Mesothelial cell of epicardium (in vitro differentiated cells): ENCODE measurements at places on chromosomes 7 and 10. TPM values are rescaled to one million over a fixed set of nuclear protein-coding genes. Genes with fewer than 3 reads are reported as not detected.
A peak's percentile ranks its signal among the peaks of the same experiment; 100 is the strongest.

Gene KCP
- 19.8 to 23.7 TPM (median 22.5 TPM) in 3 replicates for total RNA-seq

Gene WDR11
- 71.4 to 76.0 TPM (median 73.1 TPM) in 3 replicates for total RNA-seq

Gene UNCX
- not detected in 3 replicates for total RNA-seq

Gene RASSF4
- 15.4 to 16.6 TPM (median 16.3 TPM) in 3 replicates for total RNA-seq

Gene HYAL4
- not detected in 3 replicates for total RNA-seq

Gene ELMO1
- total RNA-seq = 6.7 to 12.0 TPM (median 9.6 TPM) in 3 replicates

Gene INSIG1
- total RNA-seq = 38.2 to 44.3 TPM (median 39.1 TPM) in 3 replicates

Gene NOS3
- 6.0 to 7.8 TPM (median 6.6 TPM) in 3 replicates for total RNA-seq

Gene CALCR
- total RNA-seq = not detected in 3 replicates

GRCh38 chr7:50921114-50921813 is 138.6 kb upstream of the GRB10 start:
- no peak for DNase-seq

DNA sequence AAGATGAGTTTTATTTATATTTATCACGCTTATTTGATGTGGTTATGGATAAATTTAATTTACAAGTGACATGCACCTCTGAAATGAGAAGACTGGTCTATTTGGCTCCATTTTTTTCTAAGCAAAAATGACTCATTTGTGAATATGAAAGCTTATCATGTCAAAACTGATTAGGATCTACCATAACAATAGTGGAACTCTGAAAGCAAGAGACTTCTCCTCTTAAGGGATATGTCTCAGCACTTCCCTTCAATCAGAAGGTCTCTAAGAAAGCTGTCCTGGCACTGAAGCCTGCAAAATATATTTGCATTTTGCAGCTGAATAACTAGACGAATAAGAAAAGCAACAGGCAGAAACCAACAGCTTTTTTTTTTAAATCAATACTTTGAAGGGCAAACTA is 12.7 kb downstream of the FAS start:
- no peak for DNase-seq

GRCh38 chr10:75418293-75418692 is 13.1 kb upstream of the LRMDA start:
- no peak for DNase-seq

DNA sequence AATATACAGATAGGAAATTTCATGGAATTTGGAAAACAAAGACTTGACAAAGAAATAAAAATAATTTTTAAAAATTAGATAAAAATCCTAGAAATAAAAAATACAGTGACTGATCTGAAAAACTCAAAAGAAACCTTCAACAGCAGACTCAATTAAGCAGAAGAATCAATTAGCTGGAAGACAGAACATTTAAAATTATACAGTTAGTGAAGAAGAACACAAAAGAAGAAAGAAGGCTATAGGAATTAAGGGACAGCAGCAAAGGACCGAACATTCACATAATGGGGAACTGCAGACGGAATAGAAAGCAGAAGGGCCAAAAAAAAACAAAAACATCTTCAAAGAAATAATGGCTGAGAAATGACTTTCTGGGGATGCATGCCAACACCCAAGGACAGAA is 314.5 kb downstream of the CRPPA start:
- no peak for DNase-seq

DNA sequence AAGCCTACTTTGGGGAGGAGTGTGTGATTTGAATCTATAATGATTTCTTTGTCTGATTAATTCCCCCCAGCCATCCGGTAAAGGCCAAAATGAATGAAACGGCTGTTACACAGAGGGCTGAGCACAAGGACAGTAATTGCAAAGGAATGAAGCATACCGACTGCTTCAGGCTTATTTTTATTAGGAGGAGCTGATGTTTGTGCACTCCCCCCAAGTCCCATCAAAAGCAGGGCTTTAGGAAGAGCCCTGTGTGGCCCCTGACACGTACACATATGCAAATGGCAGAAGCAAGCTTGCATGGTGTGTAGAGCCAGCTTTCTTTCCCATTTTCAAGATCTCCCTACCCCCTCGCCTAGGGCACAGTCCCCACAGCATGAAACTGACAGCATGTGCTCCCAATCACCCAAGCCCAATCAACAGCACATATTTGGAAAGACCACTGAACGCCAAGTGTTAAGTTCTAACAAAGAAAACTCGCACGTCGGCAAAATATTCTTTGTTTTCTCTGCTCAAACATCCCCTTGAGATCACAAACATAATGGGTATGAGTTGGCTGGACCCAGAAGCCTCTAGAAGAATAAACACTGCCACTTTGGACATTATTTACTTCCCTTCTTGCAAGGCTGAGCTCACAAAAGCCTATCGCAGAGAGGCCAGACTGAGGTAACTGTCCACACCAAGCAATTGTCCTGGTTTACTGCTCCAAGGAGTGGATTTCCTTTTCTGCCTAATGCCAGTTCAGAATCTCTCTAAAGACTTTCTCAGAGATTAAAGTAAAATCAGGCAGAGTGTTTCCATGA is 143.0 kb downstream of the CUBN start:
- DNase-seq = no peak

DNA sequence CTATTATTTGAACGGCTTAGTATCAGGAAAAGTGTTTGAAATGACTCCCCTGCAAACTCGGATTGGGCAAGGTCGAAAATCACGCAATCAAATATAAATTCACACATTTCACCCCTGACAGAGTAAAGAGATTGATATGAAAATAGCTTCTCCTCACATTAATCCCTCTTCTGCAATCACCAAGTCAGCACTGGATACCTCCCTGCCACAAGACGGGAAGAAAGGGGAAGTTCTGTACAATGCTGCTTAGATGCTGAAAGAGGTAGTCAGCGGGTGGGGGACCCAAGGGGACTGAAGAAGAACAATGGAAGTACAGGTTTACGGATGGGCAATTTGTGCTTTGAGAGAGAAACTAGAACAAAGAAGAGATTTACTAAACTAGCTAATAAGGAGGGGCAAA is 72.0 kb upstream of the ANK3 start:
- no peak for DNase-seq

- no peak for DNase-seq
Observed at GRCh38 chr10:10598297-10598696, 419.4 kb upstream of the CELF2 start.

GRCh38 chr10:122115874-122116273 is 126.9 kb downstream of the TACC2 start:
- DNase-seq = no peak

- no peak for DNase-seq
Observed at GRCh38 chr10:46548498-46549090, 7.9 kb downstream of the GPRIN2 start.

GRCh38 chr10:63910806-63911205 is 389.6 kb downstream of the REEP3 start:
- DNase-seq = no peak

- DNase-seq = no peak
Observed at GRCh38 chr7:3455806-3456595, 154.9 kb downstream of the SDK1 start.

DNA sequence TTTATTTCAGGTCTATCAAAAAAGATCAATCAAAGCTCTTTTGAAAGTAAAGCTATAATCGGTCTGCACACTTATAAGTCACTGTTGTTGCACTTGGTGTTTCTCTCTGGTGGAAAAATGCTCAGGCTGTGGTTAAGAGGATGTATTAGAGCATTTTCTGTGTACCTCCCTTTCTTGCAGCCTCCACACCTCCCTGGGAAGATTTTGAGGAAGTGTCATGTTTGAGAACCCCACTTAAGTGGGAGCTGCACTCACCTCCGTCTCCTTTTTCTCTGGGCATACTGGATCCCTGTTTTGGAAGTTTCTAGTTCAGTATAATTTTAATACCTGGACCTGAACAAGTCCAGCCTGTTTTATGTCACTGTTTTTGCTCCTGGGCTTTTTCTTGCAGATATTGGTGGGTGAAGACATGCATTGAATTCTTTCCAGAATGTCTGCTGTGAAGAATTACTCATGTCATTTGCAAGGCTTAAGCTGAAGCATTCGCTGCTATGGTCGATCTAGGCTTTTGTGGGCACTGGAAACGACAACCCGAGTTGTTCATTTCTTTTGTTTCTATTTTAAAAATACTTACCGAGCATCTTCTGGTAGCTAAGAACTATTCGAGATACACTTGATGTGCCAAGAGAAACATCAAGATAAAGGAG is 36.6 kb downstream of the TCF7L2 start:
- no peak for DNase-seq

DNA sequence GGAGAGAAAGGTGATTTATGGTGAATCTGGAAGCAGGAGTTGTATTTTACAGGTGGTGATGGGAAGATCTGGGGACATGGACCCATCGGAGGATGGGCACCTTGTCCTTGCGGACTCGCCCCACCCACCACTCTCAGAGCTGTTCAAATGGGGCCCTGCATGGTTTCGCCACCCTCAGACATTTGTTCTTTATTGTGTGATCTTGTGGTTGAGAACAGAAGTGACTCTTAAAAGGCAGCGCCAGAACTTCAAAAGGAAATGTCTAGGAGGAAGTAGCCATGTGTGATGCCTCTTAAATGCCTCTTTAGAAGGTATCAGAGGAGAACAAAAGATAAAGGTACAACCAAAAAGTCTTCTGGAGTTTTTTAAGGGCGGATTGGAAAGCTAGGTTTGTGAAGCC is 205.7 kb downstream of the KIAA1217 start:
- DNase-seq = no peak

GRCh38 chr10:98168147-98168546 is 33.7 kb downstream of the R3HCC1L start:
- DNase-seq = no peak

DNA sequence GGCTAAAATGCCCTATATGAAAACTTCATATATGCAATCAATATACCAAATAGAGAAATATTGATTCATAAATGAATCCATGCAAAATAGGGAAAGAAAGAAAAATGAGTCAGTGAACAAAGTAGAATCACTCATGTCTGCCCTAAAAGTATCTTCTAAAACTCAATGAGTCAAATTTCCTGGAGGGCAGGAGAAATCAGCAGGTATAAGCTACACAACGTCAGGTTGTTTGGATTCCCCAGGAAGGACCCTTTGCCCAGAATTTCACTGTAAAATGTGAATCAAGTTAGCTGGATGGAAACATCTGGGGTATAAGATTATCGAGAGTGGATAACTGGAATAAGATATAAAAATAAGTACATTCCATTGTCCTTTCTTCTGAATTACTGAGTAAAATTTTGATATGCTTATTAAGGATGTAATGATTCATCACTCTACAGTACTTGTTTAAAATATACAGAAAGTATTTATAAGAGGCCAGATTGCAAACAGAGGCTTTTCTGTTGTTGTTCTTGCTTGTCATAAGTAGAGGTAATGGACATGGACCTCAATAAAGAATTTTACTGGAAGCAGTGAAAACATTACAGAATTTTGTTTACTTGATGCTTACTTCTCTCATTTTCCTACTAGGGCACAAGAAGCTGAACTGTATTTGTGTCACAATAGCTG is 99.0 kb downstream of the AGMO start:
- no peak for DNase-seq

DNA sequence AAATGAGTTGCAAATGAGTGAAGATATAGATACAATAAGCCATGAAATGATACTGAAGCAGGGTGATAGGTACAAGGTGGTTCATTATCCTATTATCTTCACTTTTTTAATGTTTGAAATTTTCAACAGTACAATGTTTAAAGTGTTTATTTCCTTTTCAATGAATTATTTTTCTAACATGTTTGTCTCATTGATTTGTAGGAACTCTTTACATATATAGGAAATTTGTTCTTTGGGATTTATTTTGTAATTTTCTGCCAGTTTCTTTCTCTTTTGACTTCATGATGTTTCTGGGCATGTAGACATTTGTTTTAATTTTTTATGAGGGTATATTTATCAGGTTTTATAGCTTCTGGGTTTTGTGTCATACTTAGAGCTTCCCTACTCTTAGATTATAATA is 108.9 kb downstream of the EXOC4 start:
- DNase-seq = no peak

DNA sequence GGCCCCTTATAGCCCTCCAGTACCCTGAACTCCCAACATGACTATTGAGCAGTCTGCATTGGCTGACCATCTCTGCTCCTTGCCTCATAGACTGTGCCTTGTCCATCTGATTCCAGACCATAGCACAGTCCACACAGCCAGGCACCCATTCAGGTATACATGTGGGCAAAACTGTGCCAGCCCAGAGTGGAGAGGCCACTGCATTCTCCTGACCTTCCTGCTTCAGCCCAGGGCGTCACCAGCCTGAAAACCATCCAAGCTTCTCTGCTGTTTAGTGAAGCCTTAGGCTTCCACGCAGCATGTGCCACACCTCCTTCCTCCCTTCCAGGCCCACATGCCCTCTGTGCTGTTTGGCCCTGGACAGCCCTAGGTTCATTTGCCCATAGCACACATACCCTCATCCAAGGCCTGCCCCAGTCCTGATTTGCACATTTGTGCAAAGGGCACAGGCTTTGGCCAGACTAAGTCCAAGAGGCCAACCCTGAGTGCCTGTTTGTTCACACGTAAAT is 10.5 kb downstream of the DDX56 start:
- DNase-seq = no peak

GRCh38 chr7:113810080-113810744 is 108.6 kb downstream of the PPP1R3A start:
- DNase-seq = no peak

- peak; percentile 73 for DNase-seq
Observed at GRCh38 chr7:140625908-140626868, 14.4 kb downstream of the DENND2A start.

DNA sequence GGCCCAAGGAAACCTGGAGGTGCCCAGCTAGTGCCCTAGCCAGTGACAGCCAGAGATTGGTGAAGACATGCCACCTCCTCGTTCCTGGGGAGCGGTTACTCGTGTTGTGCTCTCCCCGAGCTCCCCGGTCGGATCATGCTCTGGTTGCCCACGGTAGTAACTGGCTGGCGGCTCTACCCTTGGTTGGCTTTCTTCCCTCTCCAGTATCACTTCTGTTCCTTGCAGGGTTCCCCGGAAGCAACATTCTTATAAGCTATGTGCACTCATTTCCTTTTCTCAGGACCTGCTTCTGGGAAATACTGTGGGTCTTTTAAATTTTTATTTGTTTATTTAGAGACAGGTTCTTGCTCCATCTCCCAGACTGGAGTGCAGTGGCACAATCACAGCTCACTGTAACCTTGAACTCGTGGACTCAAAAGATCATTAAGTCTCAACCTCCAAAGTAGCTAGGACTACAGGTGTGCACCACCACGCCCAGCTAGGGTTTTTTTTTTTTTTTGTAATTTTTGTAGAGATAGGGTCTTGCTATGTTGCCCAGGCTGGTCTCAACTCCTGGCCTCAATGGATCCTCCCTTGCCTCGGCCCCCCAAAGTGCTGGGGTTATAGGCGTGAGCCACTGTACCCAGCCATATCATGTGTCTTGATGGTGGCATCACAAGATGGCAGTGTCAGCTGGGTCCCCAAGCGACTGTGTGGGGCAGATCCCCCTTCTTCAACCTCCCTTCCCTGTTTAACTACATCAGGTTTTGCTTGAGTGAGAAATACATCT is 6.9 kb upstream of the CALHM1 start:
- DNase-seq = no peak

- peak; percentile 83 for DNase-seq
Observed at GRCh38 chr7:28955718-28956607, 2.2 kb downstream of the TRIL start.
